ENCODE measurements at places on chromosomes 6 and 20. TPM values are rescaled to one million over a fixed set of nuclear protein-coding genes. Genes with fewer than 3 reads are reported as not detected.

DNA sequence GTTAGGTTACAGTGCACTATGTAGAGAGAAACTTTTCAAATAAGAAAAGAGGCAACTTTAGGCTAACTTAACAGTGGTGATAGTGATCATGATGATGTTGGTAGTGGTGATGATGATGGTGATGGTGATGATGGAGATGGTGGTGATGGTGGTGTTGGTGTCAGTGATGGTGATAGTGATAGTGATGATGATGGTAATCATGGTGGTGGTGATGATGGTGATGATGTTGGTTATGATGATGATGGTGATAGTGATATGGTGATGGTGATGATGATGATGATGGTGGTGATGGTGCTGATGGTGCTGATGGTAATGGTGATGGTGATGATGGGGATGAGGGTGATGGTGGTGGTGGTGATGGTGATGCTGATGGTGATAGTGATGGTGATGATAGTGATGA lies 107.4 kb downstream of the DLL1 start:
- H3K27ac ChIP-seq: no peak overlapping the region
- no peak for DNase-seq
- no peak overlapping the region for H3K4me3 ChIP-seq
- H3K27me3 ChIP-seq: peaks cover 65% of the 10 kb centered on the region

DNA sequence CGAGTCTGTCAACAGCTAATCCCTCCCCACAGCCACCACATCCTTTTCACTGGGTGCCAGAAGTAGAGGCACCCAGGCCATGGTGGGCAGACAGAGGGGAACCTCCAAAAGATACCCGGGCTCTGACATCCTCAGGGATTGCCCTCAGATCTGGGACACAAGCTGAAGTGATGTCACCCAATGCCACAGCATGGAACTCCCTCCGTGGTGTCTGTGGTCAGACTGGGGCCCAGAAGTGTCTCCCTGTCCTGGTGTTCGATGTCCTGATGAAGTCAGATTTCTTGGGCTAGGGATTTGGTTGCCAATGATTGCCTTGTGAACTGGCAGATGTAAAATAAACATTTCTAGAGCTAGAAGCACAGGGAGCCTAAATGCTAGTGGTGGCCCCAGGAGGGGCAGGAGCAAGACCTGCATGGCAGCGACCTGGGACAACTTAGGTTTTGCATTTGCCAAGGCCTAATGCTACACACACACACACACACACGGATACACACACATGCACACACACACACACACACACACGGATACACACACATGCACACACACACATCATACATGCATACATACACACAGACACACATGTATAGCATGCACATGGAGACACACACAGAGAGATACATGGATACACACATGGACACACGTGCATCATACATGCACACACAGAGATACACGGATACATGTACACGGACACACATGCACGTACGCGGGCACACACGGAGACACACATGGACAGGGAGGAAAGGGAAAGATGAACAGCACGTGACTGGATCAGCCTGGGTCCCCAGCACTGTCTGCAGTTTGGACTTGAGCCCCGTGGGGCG lies 221.0 kb downstream of the NFATC2 start:
- no peaks in the 10 kb centered on the region for H3K4me1 ChIP-seq
- no peak overlapping the region for H3K27ac ChIP-seq
- no peak overlapping the region for H3K4me3 ChIP-seq
- H3K36me3 ChIP-seq: no peaks in the 10 kb centered on the region

The B3GALT4 gene
- 12.8 TPM for total RNA-seq

The C6orf132 gene
- 53.9 TPM for total RNA-seq

The BFSP1 gene
- total RNA-seq: 13.8 TPM

- no peaks in the 10 kb centered on the region for H3K36me3 ChIP-seq
- H3K4me1 ChIP-seq: no peaks in the 10 kb centered on the region
- H3K27ac ChIP-seq: no peak overlapping the region
- DNase-seq: no peak
- no peak overlapping the region for H3K4me3 ChIP-seq
Measured at GRCh38 chr6:158963020-158963808, 36.8 kb downstream of the RSPH3 start.

The PNPLA1 gene
- total RNA-seq: not detected

DNA sequence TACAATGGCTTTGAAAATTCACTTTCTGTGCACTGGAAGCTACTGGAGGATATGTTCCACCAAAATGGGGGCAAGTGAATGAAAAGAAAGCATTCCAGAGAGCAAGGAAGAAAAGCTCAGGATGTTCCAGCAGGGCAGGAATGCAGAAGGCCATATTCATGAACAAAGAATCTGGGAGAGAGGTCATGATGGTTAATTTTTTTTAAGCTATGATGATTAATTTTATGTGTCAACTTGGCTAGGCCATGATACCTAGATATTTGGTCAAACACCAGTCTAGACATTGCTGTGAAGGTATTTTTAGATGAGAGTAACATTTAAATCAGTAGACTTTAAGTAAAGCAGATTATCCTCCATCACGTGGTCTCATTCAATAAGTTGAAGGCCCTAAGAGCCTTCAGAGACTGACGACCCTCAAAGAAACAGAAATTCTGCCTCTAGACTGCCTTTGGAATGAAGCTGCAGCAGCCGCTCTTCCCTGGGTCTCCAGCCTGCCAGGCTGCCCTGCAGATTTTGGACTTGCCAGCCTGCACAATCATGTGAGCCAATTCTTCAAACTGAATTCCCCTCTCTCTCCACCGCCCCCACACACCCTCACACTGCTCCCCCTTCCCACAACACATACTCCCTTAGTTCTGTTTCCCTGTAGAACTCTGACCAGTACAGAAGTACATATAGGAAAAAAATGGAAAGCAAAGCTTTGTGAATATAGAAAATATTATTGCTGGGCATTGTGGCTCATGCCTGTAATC lies 20.1 kb upstream of the GCM1 start:
- peaks cover 33% of the 10 kb centered on the region for H3K4me1 ChIP-seq
- no peak overlapping the region for H3K4me3 ChIP-seq
- H3K36me3 ChIP-seq: no peaks in the 10 kb centered on the region
- no peaks in the 10 kb centered on the region for H3K27me3 ChIP-seq
- peak; percentile 92 for DNase-seq

DNA sequence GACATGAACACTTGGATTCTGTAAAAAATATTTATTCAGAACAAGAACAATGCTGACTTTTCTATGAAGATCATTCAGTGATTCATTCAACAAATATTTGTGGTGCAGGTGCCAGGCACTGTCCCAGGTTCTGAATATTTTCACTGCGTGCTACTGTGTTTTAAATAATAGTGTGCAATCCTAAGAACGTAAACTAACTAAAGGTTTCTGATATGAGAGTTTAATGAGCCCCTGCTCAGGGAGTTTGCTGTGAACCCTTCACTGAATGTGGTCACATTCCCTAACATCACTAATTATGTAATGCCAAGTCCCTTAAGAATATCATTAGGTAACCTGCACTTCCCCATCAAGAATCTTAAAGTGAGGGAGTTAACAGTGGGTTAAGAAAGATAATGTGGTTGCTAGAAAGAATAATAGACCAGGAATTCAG lies 1.7 kb upstream of the TMEM170B start:
- no peaks in the 10 kb centered on the region for H3K27me3 ChIP-seq
- peak; percentile 58 for DNase-seq
- peaks cover 21% of the 10 kb centered on the region for H3K4me1 ChIP-seq
- H3K27ac ChIP-seq: no peak overlapping the region
- H3K4me3 ChIP-seq: no peak overlapping the region

GRCh38 chr6:20681243-20681684 lies 147.0 kb downstream of the CDKAL1 start:
- no peak overlapping the region for H3K4me3 ChIP-seq
- H3K27ac ChIP-seq: no peak overlapping the region
- DNase-seq: no peak
- no peaks in the 10 kb centered on the region for H3K27me3 ChIP-seq

The SPATA25 gene
- 6.3 TPM for total RNA-seq

GRCh38 chr6:13044390-13044789 lies 283.9 kb downstream of the TBC1D7 start:
- DNase-seq: peak; percentile 3
- peak overlapping the region; percentile 23 for H3K4me3 ChIP-seq
- H3K4me1 ChIP-seq: peaks cover 16% of the 10 kb centered on the region

The SAMD3 gene
- not detected for total RNA-seq

- no peak overlapping the region for H3K4me3 ChIP-seq
- H3K4me1 ChIP-seq: peaks cover 28% of the 10 kb centered on the region
- no peak for DNase-seq
- no peak overlapping the region for H3K27ac ChIP-seq
- no peaks in the 10 kb centered on the region for H3K27me3 ChIP-seq
- 0 out of 2 replicates have a peak, but pooled peaks cover 19% of the 10 kb centered on the region for H3K36me3 ChIP-seq
Measured at GRCh38 chr6:36230371-36230770, 33.8 kb downstream of the BRPF3 start.

GRCh38 chr20:13221673-13222318 lies 722 bp downstream of the ISM1 start:
- H3K4me3 ChIP-seq: peak overlapping the region; percentile 69
- H3K27ac ChIP-seq: no peak overlapping the region
- no peaks in the 10 kb centered on the region for H3K36me3 ChIP-seq
- peaks cover 8% of the 10 kb centered on the region for H3K27me3 ChIP-seq

DNA sequence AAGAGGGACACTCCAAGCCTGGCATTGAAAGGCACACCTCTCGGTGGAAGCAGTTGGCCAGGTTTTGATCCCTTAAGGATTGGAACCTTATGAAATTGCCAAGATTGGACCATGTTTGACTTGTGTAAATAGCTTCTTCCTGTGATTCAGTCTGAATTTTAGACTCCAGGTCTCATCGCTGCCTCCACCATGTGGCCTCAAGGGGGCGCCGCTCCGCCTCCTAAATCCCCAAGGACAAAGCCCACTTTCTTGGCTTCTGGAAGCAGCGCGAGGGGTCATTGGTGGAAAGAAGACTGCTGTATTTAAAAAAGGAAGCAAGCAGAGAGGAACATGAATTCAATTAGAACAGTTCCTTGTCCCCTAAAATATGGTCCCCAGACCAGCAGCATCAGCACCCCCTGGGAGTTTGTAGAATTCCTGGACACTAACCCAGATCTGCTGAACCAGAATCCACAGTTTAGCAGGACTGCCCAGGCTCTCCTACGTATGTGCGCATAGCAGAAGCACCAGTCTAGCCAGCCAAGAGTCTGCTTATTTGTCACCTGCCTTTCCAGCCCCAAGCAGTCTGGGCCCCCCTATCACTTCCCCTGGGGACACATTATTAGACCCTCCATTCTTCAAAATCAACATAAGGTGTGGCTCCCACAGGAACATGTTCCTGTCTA lies 108.5 kb downstream of the LY86 start:
- no peak overlapping the region for H3K27ac ChIP-seq
- peaks cover 29% of the 10 kb centered on the region for H3K4me1 ChIP-seq
- peak; percentile 57 for DNase-seq
- no peak overlapping the region for H3K4me3 ChIP-seq
- no peaks in the 10 kb centered on the region for H3K36me3 ChIP-seq

The HAO1 gene
- not detected for total RNA-seq

GRCh38 chr6:160177220-160177619 lies 55.6 kb downstream of the SLC22A1 start:
- no peaks in the 10 kb centered on the region for H3K36me3 ChIP-seq
- no peaks in the 10 kb centered on the region for H3K27me3 ChIP-seq
- H3K4me1 ChIP-seq: no peaks in the 10 kb centered on the region
- no peak for DNase-seq

- no peaks in the 10 kb centered on the region for H3K4me1 ChIP-seq
- H3K27me3 ChIP-seq: no peaks in the 10 kb centered on the region
- H3K4me3 ChIP-seq: no peak overlapping the region
- no peaks in the 10 kb centered on the region for H3K36me3 ChIP-seq
- H3K27ac ChIP-seq: no peak overlapping the region
- no peak for DNase-seq
Measured at GRCh38 chr20:39893003-39893685, 795.9 kb downstream of the MAFB start.

DNA sequence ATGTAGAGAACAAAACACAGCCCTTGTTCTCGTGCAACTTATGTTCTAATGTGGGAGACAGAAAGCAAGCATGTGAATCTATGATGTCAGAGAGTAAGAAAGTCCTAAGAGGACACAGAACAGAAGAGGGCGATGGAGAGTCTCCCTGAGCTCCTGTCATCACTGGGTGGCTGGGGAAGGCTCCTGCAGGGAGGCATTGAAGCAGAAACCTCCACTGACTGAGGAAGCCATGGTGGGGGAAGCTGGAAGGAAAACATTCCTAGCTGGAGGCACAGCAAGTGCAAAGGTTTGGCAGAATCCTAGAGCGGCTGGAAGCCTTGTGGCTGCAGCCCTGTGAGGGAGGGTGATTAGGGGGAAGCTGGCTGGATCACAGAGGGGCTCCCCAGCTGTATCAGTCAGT lies 248.0 kb downstream of the CDH26 start:
- no peaks in the 10 kb centered on the region for H3K36me3 ChIP-seq
- no peak overlapping the region for H3K4me3 ChIP-seq
- H3K27ac ChIP-seq: no peak overlapping the region
- H3K4me1 ChIP-seq: no peaks in the 10 kb centered on the region

Data from PC-9 (cell line).